ENCODE measurements at places on chromosomes 12 and 14. TPM values are rescaled to one million over a fixed set of nuclear protein-coding genes. Genes with fewer than 3 reads are reported as not detected.

DNA sequence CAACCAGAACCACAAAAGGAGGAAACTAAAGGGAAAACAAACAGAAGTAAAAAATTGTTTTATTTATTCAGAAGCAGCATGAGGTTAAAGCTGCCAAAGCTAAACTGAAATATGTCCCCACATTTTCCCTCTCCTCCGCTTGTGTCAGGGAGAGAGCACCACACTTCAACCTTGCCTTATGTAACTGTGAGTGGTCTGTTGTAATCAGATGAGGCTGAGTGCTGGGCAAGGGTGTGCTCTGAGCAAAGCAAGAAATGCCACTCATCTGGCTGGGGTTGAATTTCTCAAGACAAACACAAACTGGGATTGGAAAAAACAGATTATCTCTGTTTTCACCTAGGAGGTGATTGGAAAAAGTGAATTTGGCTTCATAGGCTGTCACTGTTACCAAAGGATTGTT, 12.2 kb downstream of the CAPZA3 start:
- no peaks in the 10 kb centered on the region for H3K27me3 ChIP-seq
- H3K4me1 ChIP-seq = peaks cover 71% of the 10 kb centered on the region
- no peak overlapping the region for H3K27ac ChIP-seq
- DNase-seq = no peak
- H3K36me3 ChIP-seq = no peaks in the 10 kb centered on the region

Gene ESPL1
- 34.3 TPM for total RNA-seq

DNA sequence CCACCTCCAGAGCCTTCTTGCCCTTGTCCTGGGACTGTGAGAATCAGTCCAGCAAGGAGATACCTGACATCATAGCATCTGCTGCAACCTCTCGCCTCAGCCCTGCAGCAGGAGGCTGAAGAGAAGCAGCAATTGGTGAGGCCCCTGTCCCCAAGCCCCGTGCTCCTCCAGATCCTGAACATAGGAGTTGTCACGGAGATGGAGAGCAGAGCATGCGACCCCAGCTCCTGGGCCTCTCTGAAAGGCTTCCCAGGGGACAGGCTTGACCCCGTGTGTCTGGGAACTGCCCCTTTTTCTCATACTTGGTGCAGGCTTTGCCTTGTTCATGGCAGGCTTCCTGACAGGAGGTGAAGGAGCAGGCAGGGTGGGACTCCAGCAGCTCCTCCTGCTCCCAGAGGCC, 127.7 kb upstream of the PZP start:
- no peaks in the 10 kb centered on the region for H3K36me3 ChIP-seq
- H3K4me3 ChIP-seq = no peak overlapping the region

Gene ZNF891
- 7.2 TPM for total RNA-seq

Gene SRRM4
- total RNA-seq = 0.34 TPM

Gene OASL
- not detected for total RNA-seq

Gene BICDL1
- 2.5 TPM for total RNA-seq

Gene MYO1A
- total RNA-seq = not detected

Gene FLVCR2
- 2.8 TPM for total RNA-seq

Gene KRT80
- 0.12 TPM for total RNA-seq

Gene NDUFA12
- 170 TPM for total RNA-seq

DNA sequence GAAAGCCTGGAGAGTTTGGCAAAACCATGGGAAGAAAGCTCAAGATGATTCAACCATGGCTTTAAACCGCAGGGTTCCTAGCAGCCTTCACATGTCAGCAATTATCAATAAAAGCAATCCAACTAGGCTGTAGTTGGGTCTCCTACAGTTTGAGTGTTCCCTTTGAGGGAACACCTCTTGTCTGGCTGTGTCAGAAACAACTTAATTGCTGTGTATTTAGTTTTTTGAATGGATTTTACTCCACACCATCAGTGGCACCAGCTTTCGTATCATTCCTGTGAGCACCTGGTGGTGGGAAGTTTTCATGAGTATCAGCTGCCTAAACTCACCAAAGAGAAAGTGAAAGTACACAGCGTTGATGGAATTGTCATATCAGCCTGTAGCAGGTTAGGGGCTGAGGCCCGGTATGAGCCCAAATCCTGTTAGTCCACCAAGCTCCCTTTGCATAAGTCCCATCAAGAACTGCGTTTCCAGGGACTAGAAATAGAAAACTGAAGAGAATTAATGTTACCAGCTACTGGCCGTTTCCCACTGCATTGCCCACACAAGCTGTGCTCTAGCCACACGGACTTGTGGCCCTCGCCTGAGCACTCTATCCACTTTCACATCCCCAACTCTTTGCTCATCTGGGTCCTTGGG, 10.9 kb upstream of the IL26 start:
- no peak for DNase-seq
- H3K27ac ChIP-seq = no peak overlapping the region

GRCh38 chr12:32155961-32156529, 49.4 kb downstream of the BICD1 start:
- H3K4me1 ChIP-seq = peaks cover 26% of the 10 kb centered on the region
- DNase-seq = no peak
- H3K4me3 ChIP-seq = no peak overlapping the region

GRCh38 chr12:108696111-108696995, 35.0 kb downstream of the CORO1C start:
- H3K36me3 ChIP-seq = peaks cover 16% of the 10 kb centered on the region
- no peak overlapping the region for H3K27ac ChIP-seq
- H3K4me3 ChIP-seq = no peak overlapping the region
- peaks cover 23% of the 10 kb centered on the region for H3K4me1 ChIP-seq
- H3K27me3 ChIP-seq = no peaks in the 10 kb centered on the region

- no peak for DNase-seq
- no peaks in the 10 kb centered on the region for H3K27me3 ChIP-seq
- H3K4me1 ChIP-seq = peaks cover 4% of the 10 kb centered on the region
- no peak overlapping the region for H3K27ac ChIP-seq
- H3K4me3 ChIP-seq = no peak overlapping the region
These were observed 57.1 kb downstream of the ERC1 start for GRCh38 chr12:1047898-1048660.

Gene RASSF9
- total RNA-seq = 0.06 TPM

DNA sequence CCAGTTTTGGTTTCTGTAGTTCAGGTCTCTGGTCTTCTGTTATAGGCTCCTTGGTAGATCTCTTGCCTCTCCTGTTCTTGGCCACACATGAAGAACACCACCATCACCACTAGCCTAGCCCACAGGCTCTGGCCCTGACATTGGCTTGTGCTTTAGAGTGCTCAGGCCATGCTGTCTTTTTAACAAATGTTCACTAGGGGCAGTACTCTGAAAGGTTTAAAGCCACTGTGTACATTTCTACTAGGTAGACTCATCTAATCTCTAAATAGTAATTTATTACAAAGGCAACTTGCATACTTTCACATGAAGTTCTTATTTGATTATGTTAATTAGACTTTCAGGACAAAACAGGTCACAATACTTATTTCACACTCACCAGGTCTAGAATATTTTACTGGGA, 38.3 kb downstream of the PDE6H start:
- H3K4me3 ChIP-seq = no peak overlapping the region
- no peak for DNase-seq
- no peaks in the 10 kb centered on the region for H3K4me1 ChIP-seq

GRCh38 chr12:81303935-81304334, 226.1 kb downstream of the ACSS3 start:
- no peaks in the 10 kb centered on the region for H3K4me1 ChIP-seq
- H3K27me3 ChIP-seq = no peaks in the 10 kb centered on the region
- no peaks in the 10 kb centered on the region for H3K36me3 ChIP-seq
- no peak overlapping the region for H3K27ac ChIP-seq
- no peak for DNase-seq

DNA sequence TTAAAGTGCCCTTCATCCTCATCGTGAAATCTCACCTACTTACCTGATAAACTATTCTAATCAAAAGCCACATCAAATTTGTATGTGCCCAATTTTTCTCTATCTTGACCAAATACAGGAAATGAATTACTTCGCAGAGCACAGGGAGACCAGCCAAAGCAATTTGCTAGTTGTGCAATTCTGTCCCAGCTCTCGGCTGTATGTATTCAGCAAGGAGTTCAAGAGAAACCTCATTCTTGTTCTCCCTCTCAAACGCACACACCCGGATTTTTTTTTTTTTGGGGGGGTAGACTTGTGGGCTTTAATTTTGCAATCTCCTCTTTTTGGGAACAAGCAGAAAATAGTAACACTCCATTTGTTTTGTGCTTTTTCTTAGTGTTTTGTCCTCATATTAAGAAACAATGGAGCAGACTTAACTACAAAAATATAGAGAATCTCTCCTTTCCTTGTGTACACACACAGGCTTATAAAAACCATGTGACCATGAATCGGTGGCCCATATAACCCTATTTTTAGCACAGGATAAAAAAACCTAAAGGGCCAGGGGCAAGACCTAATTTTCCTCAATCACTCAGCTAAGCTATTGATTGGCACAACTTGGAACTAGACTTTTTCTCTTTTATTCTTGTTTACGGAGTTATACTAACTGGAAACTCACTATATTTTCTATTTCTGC, 64.2 kb downstream of the MBIP start:
- no peak overlapping the region for H3K27ac ChIP-seq
- H3K27me3 ChIP-seq = no peaks in the 10 kb centered on the region
- DNase-seq = no peak
- no peaks in the 10 kb centered on the region for H3K36me3 ChIP-seq
- H3K4me1 ChIP-seq = peaks cover 14% of the 10 kb centered on the region

DNA sequence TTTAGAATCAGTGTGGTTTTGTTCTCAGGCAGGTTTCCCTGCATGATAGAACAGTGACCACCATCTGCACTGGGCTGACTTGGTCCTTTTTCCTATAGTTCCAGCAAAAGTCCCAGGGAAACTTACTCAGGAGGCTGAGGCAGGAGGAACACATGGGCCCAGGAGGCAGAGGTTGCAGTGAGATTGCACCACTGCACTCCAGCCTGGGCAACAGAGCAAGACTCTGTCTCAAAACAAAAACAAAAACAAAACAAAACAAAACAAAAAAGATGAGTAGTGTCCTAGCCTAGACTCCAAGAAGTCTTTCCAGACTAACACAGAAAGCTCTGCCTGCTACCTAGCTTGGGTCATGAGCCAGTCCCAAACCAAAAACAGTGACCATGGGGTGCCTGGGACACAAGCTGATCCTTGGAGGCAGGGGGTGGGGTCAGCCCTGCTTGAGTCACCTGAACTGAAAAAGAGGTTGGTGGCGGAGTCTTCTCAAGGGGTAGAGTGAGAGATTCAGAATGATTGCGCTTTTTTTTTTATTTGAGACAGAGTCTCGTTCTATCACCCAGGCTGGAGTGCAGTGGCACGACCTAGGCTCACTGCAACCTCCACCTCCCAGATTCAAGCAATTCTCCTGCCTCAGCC, 7.4 kb upstream of the SLC11A2 start:
- H3K4me3 ChIP-seq = no peak overlapping the region
- H3K27ac ChIP-seq = no peak overlapping the region

GRCh38 chr12:87866578-87867292, 162.5 kb downstream of the C12orf50 start:
- H3K4me1 ChIP-seq = peaks cover 24% of the 10 kb centered on the region
- H3K27me3 ChIP-seq = no peaks in the 10 kb centered on the region
- H3K36me3 ChIP-seq = no peaks in the 10 kb centered on the region
- no peak overlapping the region for H3K27ac ChIP-seq
